ENCODE measurements at places on chromosomes 13 and 19.

DNA sequence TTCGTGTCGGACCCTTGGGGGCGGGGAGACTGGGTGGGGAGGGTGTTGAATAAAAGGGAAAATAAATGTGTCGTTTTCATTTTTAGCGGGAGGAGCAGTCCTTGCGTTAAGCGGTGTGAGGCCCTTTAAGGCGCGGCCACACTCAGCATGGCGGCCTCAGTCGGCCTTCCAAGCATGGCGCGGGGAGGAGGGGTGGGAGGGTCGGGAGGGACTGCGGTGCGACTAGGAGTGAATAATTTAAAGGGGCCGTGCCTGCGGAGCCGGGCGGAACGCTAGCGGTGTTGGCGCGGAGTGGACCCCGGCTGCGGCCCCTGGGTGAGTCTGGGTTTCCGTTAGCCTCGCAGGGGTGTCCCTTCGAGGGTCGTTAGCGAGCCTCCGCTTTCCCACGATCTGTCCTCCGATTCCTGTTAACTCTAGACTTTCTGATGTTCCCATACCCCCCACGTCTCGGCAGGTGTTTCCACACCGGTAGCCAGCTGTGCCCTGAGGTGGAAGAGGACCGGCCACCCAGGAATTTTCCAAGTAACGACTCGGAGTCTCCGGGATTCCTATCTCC is 1.5 kb upstream of the PNPLA6 start:
- DNase-seq: peak; percentile 90

GRCh38 chr13:73717632-73718031 is 416.6 kb downstream of the KLF12 start:
- DNase-seq: no peak

DNA sequence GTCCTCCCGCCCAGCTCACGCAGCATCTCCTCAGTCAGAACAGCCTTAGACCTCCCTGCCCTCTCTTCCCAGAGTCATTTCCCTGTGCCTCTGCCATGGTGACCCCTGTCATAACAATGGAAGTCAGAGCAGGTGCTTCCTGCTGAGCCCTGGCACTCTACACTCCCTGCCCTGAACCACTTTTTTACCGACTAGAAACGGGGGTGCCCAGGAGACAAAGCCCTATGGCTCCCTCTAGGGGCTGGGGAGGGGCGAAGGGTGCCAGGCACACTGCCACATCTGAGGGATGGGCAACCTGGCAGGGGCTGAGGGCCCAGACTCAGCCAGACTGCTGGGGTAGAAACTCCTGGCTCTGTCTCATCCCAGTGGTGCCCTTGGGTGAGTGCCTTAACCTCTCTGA is 16.4 kb downstream of the ZNF574 start:
- peak; percentile 53 for DNase-seq

GRCh38 chr13:98299966-98300350 is 122.9 kb upstream of the RNF113B start:
- DNase-seq: no peak

- DNase-seq: no peak
These were observed 10.1 kb upstream of the SHISA2 start for GRCh38 chr13:26061947-26062346.

GRCh38 chr13:110937511-110938285 is 22.8 kb upstream of the ANKRD10 start:
- DNase-seq: no peak

DNA sequence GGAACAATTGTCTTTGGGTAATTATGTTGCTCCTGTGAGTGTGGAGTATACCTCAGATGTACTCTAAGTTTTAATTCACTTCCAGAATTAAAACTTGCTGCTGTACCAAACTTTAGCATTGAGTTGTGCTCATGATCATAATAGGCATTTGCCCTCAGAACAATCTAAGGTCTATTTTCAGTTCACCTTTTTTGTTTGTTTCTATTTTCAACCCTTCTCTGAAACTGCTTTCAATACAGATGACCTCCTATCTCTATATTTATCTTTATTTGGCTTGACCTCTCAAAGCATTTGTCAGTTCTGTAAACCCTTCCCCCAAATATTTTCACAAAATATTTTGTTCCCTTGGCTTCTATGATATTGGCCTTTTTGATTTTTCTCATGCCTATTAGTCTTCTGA is 873.0 kb downstream of the OLFM4 start:
- DNase-seq: no peak

DNA sequence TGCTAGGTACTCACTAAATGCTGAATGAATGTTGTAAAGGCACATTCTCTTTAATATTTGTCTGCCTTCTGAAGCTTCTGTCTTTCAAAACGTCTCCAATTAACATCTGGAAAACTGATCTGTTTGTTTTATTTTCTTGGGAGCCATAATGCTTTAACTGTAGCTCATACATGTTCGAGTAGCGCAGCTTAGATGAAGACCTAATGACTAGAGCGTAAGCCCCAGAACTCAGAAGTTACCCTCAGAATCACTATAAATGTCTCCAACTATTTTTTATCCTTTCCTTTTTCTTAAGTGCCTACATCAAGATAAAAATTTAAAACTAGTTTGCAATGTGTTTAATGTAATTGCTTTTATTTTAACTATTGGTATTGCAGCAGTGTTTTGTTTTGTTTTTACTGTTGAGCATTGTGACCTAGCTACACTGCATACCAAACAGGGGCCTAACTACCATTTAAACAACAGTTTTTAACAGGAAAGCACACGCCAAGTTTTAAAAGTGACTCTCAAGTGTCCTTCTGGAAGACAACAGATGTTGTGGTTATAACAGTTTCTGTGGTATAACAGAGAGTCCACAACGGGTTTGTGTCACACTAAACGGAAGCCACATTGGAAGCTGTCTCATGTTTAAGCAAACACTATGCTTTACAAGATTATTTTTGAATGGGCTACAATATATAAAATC is 42.0 kb downstream of the MRPL57 start:
- DNase-seq: no peak

DNA sequence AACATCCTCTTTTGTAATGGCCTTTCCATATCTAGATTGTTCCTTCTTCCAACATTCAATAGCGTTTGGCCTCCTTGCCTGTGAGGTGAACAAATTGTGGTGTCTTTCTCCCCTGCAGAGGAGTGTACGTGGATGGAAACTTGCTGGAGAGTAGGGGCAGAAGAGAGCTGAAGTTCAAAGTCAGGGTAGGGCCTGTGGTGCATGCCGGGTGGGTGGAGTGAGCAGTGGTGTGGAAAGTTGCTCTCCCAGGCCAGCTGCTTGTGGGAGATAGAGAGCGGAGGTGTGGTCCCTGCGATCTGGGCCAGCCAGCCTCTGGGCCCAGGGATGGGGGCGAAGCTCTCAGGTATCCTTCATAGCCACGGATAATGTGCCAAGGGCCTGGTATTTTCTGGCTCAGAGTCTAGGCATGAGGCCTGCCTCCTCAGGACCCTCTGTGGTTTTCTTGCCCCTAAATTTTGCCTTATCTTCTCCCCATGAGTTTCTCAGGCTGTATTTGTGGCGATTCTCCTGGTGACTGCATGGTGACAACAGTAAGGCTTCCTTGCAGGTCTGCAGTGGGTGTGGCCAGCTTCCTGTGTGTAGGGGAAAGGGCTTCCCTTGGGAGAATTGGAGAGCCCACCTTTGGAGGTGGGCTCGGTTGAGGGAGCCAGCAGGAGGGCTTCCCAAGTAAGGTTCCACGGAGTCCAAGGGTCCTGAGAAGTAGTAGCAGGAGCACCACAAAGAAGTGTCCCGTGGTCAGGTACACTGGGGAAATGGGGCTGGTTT is 6.7 kb downstream of the RGCC start:
- DNase-seq: no peak

GRCh38 chr19:49438261-49438660 is 3.1 kb downstream of the SLC17A7 start:
- no peak for DNase-seq

Data from iPS-NIHi11 (cell line).